ENCODE measurements at places on chromosomes 1 and 21.

DNA sequence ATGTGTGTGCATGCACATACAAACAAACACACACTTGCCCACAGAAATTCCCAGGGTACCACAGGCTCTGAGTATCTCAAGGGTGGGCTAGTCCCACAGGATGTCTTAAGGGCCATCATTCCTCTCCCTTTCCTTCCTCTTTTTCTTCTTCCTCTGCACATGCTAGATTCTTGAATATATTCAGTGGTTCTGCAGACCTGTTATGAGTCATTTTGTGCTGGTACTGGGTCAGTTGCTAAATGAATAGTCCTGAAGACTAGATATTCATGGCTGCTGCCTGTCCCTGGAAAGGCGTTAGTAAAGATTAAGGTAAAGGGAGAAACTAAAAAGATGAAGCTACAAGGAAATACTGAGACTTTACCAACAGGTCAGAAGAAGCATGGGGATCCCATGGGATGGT lies 256.7 kb upstream of the KIAA0040 start:
- DNase-seq, result no peak

GRCh38 chr1:104706631-104707147 lies 957.0 kb downstream of the AMY1C start:
- DNase-seq, result peak; percentile 12

GRCh38 chr21:16241016-16241415 lies 511.2 kb downstream of the USP25 start:
- DNase-seq, result no peak

DNA sequence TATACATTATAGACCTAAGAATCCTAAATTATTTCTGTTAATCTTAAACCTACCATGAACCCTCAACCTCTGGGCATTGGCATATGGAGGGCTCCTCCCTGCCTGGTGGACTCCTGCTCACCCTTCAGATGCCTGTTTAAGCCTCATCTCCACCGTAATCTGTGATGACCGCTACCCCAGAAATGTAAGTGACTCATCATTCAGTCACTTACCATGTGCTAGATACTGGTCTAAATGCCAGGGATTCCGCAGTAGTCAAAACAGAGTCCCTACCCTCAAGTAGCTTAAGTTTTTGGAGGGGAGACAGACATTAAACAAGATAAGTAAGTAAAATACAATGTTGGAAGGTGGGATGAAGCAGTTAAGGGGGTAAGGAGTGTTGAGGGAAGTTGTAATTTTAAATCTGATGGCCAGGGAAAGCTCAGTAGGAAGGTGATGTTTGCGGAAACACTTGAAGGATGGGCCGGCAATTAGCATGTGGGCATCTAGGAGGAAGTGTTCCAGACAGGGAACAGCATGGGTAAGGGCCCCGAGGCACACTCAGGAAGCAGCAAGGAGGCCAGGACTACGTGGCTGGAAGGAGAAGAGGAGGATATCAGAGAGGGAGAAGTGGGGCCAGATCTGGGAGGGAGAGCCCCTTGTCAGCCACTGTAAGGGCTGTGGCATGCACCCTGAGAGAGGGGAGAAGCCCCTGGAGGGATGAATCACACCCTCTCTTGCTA lies 141.7 kb upstream of the HOOK1 start:
- peak; percentile 71 for DNase-seq

- DNase-seq, result peak; percentile 97
Measured at GRCh38 chr1:244112636-244113035, 61.6 kb downstream of the ZBTB18 start.

DNA sequence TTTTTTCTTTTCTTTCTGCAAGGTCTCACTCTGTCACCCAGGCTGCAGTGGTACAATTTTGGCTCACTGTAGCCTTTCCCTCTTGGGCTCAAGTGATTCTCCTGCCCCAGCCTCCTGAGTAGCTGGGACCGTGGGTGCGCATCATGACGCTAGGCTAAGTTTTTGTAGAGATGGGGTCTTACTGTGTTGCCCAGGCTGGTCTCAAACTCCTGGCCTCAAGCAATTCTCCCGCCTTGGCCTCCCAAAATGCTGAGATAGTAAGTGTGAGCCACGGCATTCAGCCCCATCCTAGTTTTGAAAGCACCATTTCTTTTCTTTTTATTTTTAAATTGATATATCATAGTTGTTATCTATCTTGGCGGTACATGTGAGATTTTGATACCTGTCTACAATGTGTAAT lies 140.6 kb downstream of the GALNT2 start:
- DNase-seq, result no peak
